ENCODE measurements at places on chromosomes 7 and 10.

GRCh38 chr7:3117488-3118231, 74.0 kb upstream of the CARD11 start:
- no peak for DNase-seq

GRCh38 chr7:139703487-139704307, 74.1 kb downstream of the HIPK2 start:
- no peak for DNase-seq

GRCh38 chr10:4943821-4944220, 19.4 kb upstream of the AKR1C1 start:
- DNase-seq, result no peak

DNA sequence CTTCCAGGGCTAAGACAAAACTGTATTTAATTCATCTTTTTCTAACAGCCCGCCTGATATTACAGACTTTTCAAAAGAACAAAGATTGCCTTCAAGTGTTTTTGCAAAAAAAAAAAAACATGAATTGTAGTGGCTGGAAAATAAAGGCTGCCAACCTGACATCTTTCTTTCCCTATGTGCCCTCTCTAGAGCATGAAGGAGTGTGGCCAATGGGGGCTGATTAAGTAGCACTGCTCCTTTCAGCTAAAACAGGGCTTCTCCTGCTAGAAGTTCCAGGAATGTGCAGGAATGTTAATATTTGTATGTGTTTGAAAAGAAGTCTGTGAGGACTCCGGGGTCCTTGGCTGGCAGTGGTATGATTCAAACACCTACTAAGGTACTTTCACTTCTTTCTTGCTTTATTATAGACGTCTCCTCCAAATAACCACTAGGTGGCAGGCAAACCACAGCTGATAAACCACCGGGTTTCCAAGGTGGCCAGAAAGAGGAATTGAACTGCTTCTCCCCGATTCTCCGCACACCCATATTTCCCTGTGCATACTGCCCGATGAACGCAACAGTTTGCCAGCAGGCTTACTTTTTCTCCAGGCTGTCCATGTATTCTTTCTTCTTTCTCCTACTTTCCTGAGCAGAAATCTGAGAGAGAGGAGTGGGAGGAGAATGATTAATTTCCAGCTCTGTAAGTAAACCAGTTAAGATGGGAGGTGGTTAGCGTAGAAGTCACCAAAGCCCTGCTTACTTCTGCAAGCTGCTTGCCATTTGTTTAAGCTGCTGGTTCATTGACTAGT, 56.8 kb upstream of the DGKI start:
- peak; percentile 78 for DNase-seq

DNA sequence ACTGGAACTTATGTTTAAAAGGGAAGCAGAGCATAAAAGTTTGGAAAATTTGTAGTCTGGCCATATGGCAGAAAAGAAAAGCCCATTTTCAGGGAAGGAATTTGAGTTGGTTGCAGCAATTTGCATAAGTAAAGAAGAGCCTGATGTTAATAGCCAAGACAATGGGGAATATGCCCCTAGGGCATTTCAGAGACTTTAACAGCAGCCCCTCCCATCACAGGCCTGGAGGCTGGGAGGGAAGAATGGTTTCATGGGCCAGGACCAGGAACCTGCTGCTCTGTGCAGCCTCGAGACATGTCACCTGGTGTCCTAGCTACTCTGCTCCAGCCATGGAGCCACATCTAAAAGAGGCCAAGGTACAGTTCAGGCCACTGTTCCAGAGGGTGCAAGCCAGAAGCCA, 35.3 kb downstream of the HTR7 start:
- DNase-seq, result no peak

DNA sequence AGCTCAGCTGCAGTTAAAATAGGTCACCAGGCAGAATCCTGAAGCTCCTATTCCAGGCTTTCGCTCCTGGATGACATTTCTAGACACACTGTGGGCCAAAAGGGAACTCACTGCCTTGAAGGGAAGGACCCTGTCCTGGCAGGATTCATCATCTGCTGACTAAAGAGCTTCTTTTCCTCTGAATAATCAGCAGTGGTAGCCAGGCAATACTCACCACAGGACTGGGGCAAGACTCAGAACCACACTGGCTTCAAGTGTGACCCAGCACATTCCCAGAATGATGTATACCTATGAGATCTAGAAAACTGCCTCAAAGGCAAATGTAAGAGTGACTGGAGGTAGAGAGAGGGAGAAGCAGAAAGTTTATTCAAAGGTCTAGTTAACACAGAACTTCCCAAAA, 29.5 kb upstream of the EBF3 start:
- DNase-seq, result no peak

Measured in SHP77 (cell line).